ENCODE measurements at places on chromosomes 12 and 14.

DNA sequence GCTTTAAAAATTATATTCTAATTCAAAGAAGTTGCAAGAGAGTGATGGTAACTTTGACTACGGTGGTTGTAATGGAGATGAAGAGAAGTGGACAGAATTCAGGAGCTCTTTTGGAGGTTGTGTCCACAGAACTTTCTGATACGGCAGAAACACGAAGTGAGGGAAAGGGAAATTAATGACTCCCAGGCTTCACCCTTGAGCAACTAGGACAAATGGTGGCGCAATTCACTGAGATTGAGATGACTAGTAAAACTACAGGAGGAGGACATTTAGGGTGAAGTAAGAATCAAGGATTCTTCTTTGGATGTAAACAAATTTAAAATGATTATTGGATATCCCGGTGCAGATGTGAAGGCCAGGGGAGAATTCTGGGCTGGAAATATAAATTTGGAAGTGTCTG is 212.6 kb downstream of the PTPRO start:
- no peak for DNase-seq

DNA sequence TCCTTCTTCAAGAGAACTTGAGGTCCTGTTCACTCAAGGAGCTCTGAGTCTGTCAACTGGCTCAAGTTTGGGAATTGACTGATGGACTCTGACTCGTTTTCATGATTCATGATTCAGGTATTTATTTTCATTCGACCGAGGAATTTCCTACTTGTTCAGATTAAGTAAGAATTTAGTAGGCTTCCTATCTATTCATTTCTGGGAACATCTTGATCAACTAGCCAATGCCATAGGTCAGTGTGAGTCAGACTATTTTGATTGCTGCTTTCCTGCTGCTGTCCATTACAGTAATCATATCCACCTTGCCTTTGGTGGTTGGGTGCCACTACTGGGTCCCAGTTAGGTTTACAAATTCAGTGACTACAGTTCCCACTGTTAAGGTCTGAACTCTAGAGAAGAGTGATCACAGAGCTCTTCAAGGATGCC is 6.1 kb downstream of the FAM186A start:
- no peak for DNase-seq

- no peak for DNase-seq
Measured at GRCh38 chr12:81530352-81530751, 228.8 kb downstream of the PPFIA2 start.

DNA sequence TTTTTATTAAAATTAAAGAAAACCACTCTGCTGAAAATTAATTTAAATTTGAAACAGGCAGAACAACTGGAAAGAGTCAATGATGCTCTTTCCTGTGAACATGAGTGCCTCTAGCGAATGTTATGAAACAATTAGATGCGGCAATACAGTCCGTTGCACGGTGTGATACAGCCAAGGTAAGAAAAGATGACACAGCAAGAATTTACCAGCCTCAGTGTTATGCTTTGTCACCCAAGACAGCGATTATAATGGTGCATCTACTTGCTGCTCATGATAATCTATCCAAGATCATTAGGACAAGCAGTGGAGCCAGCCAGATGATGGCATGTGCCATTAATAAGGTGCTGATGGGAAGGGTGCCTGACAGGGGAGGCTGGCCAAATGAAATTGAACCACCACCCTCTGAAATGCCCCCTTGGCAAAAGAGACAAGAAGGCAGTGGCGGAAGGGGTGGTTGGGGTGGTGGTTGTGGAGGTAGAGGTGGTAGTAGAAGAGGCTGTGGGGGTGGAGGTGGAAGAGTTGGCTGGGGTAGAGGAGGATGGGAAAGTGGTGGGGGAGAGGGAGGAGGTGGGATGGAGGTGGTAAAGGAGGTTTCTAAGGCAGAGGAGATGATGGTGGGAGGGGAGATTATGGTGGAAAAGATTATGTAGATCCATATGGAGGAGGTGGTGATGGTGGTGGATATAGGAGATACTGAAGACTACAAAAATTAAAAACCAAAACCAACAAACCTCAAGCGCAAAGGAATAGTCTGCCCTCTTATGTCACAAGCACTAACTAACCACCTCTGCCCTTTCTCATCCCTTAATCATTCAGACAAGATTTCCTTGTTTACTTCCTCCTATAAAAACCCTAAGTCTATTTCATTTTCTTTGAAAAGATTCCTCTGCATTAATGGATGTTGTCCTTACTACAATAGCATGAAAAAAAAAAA is 4.0 kb upstream of the RESF1 start:
- DNase-seq, result no peak

GRCh38 chr14:82796086-82796485 is 1262.4 kb upstream of the SEL1L start:
- no peak for DNase-seq
